ENCODE measurements at places on chromosomes 6 and 20. TPM values are rescaled to one million over a fixed set of nuclear protein-coding genes. Genes with fewer than 3 reads are reported as not detected.

Gene TRIM10
- 0.19 TPM for total RNA-seq

Gene CCN6
- not detected for total RNA-seq

Gene MYLK2
- 0.17 TPM for total RNA-seq

Gene SLC22A16
- not detected for total RNA-seq

Gene FRK
- not detected for total RNA-seq

Gene CD40
- total RNA-seq, result 6.1 TPM

Gene SEL1L2
- not detected for total RNA-seq

Gene RSPO3
- not detected for total RNA-seq

Gene SLC24A3
- not detected for total RNA-seq

Gene PAK5
- total RNA-seq, result not detected

Gene SNAP25
- total RNA-seq, result not detected

Gene SLC17A1
- not detected for total RNA-seq

Gene SLC2A10
- not detected for total RNA-seq

Gene MAFB
- total RNA-seq, result not detected

Gene TAGAP
- total RNA-seq, result 82.6 TPM

Gene DEF6
- total RNA-seq, result 89.9 TPM

Gene KIF6
- 0.10 TPM for total RNA-seq

Gene SOX18
- total RNA-seq, result not detected

Gene NMBR
- total RNA-seq, result not detected

Gene TINAG
- not detected for total RNA-seq

Gene STX11
- 17.5 TPM for total RNA-seq

Gene TBC1D22B
- 15.1 TPM for total RNA-seq

Gene CRIP3
- 3.1 TPM for total RNA-seq

Gene LST1
- 11.5 TPM for total RNA-seq

Gene EPPIN
- not detected for total RNA-seq

Gene ULBP1
- total RNA-seq, result 2.6 TPM

Gene TMEM244
- not detected for total RNA-seq

Gene DOK5
- 4.3 TPM for total RNA-seq

Gene PLA2G7
- not detected for total RNA-seq

Gene FOXQ1
- not detected for total RNA-seq

Gene STMND1
- not detected for total RNA-seq

Gene B3GAT2
- not detected for total RNA-seq

Gene PNPLA1
- total RNA-seq, result not detected

Gene PRDM13
- not detected for total RNA-seq

Gene BNIP5
- total RNA-seq, result not detected

Gene TGM3
- not detected for total RNA-seq

Gene HAO1
- total RNA-seq, result not detected

Gene UBE2J1
- total RNA-seq, result 10.9 TPM

Measured in activated naive CD4-positive, alpha-beta T cell treated with anti-CD3 and anti-CD28 coated beads for 36 hours (primary cell).